Brain (organoid and tissue), 16 donors: ENCODE measurements at places on chromosomes 12 and 14.

- DNase-seq: no peak
Measured at GRCh38 chr12:98738539-98738938, 93.4 kb downstream of the APAF1 start.

DNA sequence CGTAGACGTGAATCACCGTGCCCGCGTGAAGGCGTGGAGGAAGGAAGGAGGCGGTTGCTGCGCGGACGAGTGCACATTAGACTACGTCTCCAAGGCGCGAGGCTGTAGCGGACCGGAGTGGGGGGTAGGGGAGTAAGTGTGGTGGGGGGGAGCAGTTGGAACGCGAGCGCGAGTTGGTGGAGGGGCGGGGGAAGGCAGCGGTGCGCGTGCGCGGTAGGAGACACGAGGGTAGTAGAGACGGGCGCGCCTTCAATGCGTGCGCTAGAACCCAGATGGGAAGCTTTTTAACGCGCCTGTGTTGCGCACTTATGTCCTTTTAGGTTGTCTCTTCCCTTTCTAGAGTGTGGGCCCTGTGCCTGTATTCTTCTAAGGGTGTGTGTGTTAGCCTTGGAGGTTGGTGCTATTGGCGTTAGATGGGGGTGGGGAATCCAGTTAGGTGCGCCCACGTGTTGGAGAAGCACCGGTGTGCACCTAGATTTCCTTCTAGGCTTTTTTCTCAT lies 604 bp downstream of the EIF4B start:
- peak; percentile 91 for DNase-seq

DNA sequence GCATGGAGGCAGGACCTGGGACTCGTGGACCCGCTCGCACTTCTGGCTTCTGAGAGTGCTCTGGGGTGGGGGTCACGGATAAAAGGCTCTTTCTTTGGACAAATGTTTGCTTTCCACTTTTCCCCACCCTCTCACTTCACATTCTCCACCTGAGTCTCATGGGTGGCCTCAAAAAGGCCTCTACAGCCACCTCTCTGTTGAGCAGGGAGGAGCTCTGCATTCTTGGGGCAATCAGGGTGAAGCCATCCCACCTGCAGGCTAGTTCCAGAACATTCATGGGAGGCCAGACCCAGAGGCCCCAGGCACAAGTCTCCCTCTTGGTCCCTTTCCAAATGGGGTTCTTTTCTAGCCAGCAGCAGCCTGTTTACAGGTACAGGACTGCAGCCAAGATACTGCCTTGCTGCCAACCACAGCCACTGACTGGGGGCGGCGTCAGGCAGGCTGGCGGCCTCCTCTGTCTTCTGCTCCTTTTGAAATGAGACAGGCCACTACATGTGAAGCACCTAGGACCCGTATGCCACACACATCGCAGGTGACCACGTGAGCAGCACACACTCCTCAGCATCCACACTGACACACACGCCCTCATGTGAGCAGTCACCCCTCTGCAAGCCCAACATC lies 18.2 kb upstream of the CEBPE start:
- DNase-seq: no peak

DNA sequence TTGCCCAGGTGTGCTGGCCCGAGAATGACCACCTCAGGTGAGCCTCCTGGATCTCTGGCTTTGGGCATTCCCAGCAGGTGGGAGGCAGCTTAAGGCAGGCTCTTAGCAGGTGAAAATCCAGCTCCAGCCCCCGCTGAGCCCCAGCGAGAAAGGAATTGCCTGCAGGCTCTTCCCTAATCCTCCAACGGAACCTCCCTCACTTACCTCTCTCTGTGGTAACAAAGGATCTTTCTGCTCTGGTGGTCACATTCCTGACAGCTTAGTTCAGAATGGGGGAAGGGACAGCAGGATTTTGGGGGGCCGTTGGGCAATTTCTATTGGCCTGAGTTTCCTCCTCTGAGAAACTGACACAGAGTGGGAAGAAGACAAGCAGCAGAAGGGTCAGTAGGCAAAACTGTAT lies 116.0 kb upstream of the LHX5 start:
- DNase-seq: no peak

DNA sequence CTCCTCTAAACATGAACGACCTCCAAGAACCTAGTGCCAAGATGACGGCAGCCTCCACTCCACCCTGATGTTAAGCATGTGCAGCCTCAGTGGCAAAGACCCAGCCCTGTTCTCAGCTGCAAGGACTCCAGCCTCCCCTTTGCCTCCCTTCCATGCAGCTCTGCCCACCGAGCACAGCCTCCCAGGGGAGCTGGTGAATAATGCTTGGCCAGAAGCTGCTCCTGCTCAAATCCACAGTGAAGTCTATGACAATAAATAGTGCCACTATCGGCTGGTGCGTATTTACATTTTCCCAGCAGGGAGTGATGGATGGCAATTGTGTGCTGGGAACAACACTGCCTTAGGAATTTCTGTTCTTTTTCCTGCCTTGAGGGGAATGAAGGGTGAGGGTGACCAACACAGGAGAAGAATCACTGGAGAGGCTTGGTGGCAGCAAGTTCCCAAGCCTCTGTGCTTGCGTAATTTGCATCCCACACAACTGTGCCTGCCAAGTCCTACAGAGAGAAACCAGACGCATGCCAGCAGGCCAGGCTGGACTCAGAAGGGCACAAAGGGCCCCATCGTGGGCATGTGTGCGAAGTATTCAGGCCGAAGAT lies 29.9 kb upstream of the TC2N start:
- peak; percentile 86 for DNase-seq

DNA sequence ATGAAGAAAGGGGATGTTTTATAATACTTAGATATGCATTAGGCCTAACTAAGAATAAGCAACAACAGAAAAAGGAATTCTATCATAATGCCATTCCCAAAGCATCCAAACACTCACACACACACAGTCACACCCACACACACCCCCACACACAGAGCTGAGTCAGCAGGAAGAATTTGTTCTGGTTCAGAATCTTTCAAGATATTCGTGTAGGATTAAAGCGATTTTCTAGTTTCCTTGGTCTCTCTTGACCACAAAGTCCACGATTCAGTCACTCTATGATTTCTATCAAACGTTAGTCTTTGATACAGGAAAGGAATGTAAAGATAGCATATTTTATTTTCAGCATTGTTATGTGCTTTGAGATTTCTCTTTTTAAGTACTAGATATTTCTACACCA lies 382.6 kb upstream of the DCN start:
- no peak for DNase-seq

DNA sequence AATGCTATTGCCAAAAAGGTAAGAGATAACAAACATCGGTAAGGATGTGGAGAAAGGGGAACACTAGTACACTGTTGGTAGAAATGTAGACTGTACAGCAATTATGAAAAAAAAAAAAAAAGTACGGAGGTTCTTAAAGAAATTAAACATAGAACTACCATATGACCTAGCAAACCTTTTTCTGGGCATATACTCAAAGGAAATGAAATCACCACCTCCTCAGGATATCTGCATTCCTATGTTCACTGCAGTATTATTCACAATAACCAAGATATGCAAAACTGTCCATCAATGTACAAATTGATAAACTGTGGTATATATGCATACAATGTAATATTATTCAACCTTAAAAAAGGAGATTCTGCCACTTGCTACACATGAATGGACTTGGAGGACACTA lies 60.7 kb downstream of the INSM2 start:
- no peak for DNase-seq

- peak; percentile 13 for DNase-seq
Measured at GRCh38 chr12:9786726-9787717, 26.3 kb upstream of the CD69 start.

GRCh38 chr12:25797386-25797785 lies 161.1 kb upstream of the RASSF8 start:
- DNase-seq: no peak

GRCh38 chr14:24147761-24148428 lies 597 bp downstream of the RNF31 start:
- no peak for DNase-seq

- DNase-seq: peak; percentile 75
Measured at GRCh38 chr14:67532998-67533753, at the start of gene PLEKHH1. Gene PLEKHH1, plus strand, starts transcription at chr14:67533290. Its CDS starts 8,578 bp downstream, at chr14:67541868.

- DNase-seq: peak; percentile 15
Measured at GRCh38 chr14:53955671-53956426, 776 bp downstream of the BMP4 start.
